Fibroblast of skin of right quadriceps (primary cell): ENCODE measurements at places on chromosomes 13 and 19.

GRCh38 chr19:5228932-5229777 is 111.5 kb downstream of the PTPRS start:
- no peak for DNase-seq

DNA sequence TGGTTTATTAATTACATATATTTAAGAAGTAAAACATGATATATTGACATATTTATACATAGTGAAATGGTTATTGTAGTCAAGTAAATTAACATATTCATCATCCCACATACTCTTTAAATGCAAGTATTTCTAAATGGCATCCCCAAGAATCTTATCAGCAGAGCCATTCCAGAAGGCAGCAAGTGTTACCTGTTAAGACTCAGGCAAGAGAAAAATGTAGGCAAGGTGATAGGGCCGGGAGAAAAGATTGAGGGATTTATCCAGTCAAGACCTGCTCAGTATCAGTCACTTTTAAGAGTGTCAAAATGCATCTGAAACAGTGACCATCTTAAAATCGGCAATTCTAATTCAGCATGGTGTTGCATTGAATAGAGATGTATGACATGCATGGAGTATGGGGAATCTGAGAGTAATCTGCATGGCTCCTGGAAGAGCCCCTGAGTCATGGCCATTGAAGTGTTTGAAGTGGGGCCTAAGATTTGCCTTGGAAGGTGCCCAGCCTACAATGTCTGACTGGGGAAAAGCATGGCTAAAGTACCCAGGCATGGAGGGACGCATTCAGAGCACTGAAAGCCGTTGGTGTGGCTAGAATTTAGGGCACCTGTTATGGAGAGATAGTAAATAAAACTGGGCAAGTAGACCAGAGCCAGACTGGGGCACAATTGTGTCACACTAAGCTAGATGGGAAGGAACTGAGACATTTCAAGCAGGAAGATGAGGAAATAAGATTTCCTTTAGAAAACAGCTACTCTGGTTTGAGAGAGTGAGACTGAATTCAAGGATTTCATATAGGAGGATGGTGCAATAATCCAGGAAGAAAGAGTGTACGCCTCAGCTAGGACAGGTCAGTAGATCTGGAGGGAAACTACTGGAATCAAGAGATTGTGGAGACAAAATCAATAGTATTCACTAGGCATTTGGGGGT is 25.0 kb upstream of the C1QTNF9B start:
- DNase-seq, result peak; percentile 13

DNA sequence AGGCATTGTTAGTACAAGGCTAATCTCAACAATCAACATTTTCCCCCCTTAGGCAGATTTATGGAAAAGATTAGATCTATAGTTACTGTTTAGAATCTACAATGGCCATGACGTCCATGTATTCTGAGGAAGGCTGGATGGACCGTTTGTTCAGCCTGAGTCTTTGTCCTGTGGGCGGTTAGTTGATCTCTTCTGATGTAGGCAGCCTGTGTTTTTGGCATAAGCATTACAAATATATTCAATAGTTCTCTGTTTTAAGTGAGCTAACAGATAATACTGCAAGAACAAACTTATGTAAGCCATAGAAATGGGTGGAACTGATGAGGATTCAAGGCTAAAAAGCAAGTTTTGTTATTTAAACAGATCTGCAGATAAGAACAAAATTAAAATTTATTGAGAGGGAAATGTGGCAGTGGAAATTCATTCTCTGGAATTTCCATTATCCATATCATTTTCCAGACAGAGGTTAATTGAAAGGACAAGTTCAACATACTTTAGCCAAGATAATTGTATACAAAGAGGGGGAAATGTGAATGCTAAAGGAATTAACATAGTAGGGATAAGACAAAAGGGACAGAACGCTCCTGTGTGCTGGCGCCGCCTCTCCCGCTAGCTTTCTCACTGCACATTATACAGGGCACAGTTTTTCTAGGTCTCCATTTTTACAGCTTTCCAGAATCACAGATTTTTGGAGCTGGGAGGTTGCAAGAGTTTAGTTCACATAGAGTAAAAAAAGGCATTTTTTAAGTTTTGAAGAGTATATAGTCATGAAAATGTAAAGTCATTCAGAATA is 48.6 kb downstream of the FAM124A start:
- DNase-seq, result no peak

DNA sequence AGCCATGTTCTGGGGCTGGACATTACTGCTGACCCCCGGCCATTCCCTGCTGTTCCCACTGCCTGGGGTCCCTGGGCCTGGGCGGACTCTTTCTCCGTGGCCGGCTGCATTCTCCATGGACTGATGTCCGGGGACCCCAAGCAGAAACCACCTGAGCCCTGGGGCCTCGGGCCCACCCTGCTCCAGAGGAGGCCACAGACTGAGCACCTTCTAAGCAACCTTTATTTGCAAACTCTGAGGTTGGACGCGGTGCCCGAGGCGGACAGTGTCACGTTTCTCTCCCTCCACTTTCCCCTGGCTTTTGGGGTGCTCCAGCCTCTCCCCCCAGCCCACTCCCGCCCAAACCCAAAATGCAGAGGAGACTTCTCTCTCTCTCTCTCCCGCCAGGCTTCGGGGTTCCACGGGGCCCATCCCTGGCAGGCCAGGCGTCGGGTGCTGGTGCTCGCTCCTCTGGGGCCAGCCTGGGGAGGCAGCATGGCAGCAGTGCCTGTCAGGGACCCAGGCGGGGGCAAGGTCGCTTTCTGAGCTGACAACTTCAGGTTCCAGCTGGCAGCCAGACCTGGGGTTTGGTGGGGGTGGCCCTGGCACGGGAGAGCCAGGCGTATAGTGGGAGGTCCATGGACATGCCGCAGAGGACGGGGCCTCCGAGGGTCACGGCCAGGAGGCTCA is 2.3 kb upstream of the C19orf25 start:
- no peak for DNase-seq

GRCh38 chr13:42102961-42103865 is 54.8 kb downstream of the DGKH start:
- DNase-seq, result peak; percentile 50

DNA sequence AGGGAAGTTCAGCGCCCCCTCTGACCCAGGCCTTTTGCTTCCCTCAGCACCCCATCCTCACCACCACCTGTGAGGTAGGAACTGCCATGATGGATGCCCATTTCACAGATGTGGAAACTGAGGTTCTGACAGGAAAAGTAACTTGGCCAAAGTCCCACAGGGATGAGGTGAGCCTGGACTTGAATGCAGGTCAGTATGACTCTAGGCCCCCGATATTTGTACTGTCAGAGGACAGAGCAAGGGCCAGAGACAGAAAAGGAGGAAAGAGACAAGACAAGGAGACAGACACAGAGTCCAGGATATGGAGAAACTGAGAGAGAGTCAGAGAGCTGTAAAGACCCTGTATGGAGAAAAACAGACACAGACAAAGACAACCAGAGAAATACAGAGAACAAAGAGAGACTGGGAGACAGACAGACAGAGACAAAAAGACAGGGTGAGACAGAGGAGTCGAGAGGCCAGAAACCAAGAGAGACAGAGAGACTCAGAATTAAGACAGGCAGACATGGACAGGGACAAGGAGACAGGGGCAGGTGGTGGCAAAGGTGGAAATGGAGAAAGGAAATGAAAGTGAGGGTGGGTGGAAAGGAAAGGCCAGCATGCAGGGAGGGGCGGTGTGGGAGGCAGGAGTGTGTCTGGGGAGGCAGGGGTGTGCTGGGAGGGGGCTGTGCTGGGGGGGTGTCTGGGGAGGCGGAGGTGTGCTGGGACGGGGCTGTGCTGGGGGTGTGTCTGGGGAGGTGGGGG is 5.0 kb downstream of the ERFL start:
- DNase-seq, result no peak
